Activated CD4-positive, alpha-beta T cell treated with anti-CD3 and anti-CD28 coated beads, Interleukin-2, amount 50 U/mL, for 48 hours (primary cell): ENCODE measurements at places on chromosomes 2 and 18.
A peak's percentile ranks its signal among the peaks of the same experiment; 100 is the strongest.

DNA sequence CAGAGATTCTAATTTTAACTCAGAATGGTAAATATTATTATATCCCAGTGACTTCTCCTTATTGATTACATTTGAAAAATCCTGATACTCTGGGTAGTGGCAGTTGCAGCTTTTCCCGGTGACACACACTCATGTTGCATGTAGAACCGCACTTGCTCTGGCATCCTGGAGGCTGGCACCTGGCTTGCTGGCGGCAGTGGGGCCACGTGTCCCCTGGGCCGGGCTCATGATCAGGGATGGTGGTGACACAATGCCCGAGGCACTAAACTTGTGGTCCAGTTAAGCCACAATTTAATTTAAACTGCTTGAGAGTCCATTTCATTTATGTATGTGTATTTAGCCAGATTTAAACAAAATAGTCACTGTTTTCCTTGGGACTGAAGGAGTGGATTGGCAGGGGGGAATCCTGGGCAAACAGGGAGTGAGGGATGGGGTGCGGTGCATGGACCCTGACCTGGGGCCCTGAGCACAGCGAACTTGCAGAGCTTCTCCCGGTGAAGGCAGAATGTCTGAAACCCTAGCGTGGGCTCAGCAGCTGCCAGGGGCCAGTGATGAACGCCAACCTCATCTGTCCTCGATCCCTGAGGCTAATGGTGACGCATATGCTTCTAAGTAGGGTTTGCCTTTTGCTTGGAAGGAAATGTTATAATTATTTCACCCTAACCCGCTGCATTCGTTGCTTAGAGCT, 50.0 kb downstream of the KCNG2 start:
- no peak for DNase-seq

DNA sequence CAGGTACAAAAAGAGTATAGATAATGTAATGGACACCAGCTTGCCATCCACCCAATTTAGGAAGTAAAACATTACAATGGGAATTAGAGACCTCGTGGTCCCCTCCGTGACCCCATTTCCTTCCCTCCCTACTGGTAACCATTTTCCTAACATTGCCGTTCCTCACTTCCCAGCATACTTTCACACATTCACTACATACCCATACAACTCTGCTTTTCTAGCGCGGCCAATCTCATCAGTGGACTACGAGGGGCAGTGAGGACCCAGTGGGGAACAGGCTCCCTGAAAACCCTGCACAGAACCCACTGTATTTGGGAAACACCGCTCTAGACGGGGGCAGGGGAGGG, 1.1 kb downstream of the ENOSF1 start:
- no peak for DNase-seq

GRCh38 chr2:46269001-46269400, 28.2 kb upstream of the EPAS1 start:
- DNase-seq = no peak

DNA sequence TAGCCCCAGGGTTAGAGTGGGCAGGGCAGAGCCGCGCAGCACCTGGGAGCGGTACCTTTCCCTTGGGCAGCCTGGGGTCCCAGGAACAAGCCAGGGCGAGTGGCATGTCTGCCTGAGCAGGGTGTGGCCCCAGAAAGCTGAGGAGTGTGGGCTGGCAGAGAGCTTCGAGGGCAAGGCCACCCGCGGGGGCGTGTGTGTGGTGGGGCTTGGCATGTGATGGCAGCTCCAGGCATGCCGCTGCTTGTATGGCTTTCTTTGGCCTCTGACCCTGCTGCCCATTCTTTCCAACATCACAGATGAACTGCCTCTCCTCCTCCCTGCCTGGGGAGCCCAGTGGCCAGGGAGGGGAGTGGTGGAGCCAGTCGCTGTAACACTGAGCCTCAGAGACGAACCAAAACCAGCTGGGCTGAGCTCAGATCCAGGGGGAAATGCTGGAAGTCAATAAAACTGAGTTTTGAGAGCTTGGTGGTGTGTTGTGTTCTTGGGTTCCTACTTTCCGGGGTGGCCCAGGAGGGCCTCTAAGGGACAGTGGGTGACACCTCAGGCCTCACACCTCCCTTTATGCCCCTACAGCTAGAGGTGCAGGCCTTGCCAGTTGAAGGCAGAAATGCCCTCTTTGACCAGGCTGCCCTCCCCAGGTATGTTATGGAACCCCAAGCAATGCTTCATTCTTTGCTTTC, 7.4 kb downstream of the DNAJB2 start:
- no peak for DNase-seq

GRCh38 chr2:133780099-133780996, 212.1 kb upstream of the NCKAP5 start:
- peak; percentile 13 for DNase-seq

DNA sequence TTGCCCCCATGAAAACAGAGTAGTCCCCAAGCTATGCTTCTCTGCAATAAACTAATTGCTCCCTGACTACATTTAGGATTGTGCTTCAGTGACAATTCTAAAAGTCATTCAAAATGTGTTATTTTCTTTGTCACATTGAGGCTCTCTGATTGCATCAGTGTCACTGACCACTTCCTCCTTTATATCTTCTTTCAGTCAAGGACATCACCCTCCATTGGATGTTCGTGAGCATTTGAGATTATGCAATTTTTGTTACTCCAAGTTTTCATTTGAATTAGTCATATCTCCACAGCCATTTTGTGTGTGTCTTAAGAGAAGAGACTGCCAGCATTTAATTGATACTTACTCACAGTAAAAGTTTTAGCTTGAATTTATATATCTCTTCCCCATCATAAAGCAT, 780.8 kb upstream of the GCFC2 start:
- no peak for DNase-seq

- DNase-seq = no peak
These were observed 21.2 kb downstream of the SMAD4 start for GRCh38 chr18:51051105-51051712.

DNA sequence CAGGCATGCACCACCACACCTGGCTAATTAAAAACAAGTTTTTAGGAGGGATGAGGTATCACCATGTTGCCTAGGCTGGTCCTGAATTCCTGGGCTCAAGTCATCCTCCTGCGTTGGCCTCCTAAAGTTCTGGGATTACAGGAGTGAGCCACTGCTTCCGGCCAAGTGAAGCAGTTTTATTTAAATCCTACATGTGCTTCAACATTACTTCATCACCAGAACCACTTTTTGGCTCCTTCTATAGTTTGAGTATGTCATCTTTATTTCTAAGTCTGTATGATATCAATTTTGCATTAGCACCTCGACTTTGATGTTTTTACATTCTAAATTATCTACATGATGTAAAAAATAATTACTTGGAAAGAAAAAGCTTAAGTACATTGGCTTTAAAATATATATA, 144.3 kb downstream of the FMNL2 start:
- no peak for DNase-seq
